Spinal cord (tissue), 10 donors: ENCODE measurements at places on chromosomes 5 and 9. TPM values are rescaled to one million over a fixed set of nuclear protein-coding genes. Genes with fewer than 3 reads are reported as not detected.

FRMD3 gene
- total RNA-seq, result 26.8 TPM

OR1J2 gene
- not detected for total RNA-seq

C9orf50 gene
- total RNA-seq, result not detected

ARL14EPL gene
- total RNA-seq, result not detected

SREK1IP1 gene
- 21.7 TPM for total RNA-seq

RGS14 gene
- 7.5 TPM for total RNA-seq

PAEP gene
- total RNA-seq, result 0.55 TPM

DNAH5 gene
- 1.9 TPM for total RNA-seq

IL4 gene
- total RNA-seq, result not detected

NUTM2F gene
- not detected for total RNA-seq

CDKN2A gene
- 0.40 TPM for total RNA-seq

NPM1 gene
- 1,593 TPM for total RNA-seq

PTGS1 gene
- 3.1 TPM for total RNA-seq

DNA sequence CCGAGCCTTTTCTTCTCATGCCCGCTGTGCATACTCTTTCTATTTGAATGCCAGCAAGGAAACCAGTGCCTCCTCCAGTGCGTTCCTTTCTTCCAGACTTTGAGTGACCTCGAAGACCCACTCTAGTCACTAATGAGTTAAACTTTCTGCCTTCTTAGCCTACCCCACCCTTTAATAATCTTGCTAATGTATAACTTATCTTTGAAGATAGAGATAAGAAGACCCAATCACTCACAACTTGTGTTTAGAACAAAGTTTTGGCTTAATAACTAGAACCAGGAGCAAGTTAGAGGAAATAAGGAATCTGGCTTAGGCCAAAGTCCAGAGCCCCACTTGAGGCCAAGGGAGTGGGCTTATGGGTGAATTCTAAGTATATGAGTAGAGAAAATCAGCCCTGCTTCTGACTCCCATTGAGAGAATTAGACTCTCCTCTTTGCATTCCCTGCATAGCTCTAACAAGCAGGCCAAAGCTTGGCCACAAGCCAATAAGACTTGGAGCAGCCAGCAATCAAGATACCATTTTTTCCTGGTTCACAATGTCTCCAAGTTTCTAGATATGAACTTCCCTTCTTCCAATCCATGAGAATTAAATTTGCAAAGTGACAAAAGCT lies 181.5 kb upstream of the PIK3R1 start:
- H3K4me1 ChIP-seq, result peaks cover 3% of the 10 kb centered on the region
- no peak overlapping the region for H3K4me3 ChIP-seq
- H3K27ac ChIP-seq, result no peak overlapping the region
- H3K36me3 ChIP-seq, result no peaks in the 10 kb centered on the region
- no peaks in the 10 kb centered on the region for H3K27me3 ChIP-seq

DNA sequence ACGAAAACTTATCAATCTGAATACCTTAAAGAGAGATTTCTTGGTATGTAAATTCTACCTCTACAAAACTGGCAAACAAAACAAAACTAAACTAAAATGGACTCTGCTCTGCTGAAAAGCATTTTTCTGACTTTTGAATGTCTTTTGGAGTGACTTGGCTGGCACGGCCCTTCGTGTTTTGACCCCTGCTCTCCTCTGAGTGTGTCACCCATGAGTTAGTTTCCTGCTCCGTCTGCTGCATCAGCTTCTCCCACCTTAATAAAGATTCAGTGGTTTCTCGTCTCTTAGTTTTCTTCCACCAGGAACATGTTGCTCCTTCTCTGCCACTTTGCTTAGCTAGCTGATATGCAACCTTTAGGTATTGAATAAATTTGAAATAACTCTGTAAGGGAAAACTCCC lies 1084.0 kb upstream of the CDH18 start:
- no peaks in the 10 kb centered on the region for H3K4me1 ChIP-seq
- no peak overlapping the region for H3K4me3 ChIP-seq
- H3K36me3 ChIP-seq, result no peaks in the 10 kb centered on the region
- H3K27ac ChIP-seq, result no peak overlapping the region
- H3K27me3 ChIP-seq, result no peaks in the 10 kb centered on the region

GRCh38 chr9:87742813-87743428 lies 17.0 kb downstream of the CTSL start:
- no peaks in the 10 kb centered on the region for H3K4me1 ChIP-seq
- H3K36me3 ChIP-seq, result no peaks in the 10 kb centered on the region
- H3K4me3 ChIP-seq, result no peak overlapping the region
- no peak overlapping the region for H3K27ac ChIP-seq
- H3K27me3 ChIP-seq, result no peaks in the 10 kb centered on the region
- DNase-seq, result no peak

DNA sequence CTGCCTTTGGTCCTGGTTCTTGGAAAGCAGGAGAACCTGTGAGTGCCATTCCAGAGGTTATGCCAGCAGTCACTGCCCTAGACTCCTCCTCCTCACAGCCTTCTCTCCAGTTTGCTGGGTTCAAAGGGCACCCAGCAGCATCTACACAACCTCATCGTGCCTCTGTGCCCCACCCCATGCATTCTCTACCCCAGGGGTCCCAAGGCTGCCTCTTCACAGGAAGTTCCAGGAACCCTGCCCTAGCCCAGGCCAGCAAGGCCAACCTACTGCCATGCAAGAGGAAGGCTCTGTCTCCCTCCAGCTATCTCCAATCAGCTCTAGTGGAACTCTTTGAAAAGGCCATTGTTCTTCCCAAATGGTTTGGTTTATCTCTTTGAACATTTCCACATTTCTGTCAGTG lies 21.2 kb downstream of the ENC1 start:
- no peak overlapping the region for H3K4me3 ChIP-seq
- peaks cover 12% of the 10 kb centered on the region for H3K4me1 ChIP-seq

- no peak for DNase-seq
- peaks cover 4% of the 10 kb centered on the region for H3K4me1 ChIP-seq
- H3K27ac ChIP-seq, result no peak overlapping the region
- H3K36me3 ChIP-seq, result no peaks in the 10 kb centered on the region
Measured at GRCh38 chr5:118557251-118557661, 431.1 kb downstream of the DTWD2 start.

- peaks cover 26% of the 10 kb centered on the region for H3K4me1 ChIP-seq
- no peak for DNase-seq
- peaks cover 52% of the 10 kb centered on the region for H3K36me3 ChIP-seq
- no peak overlapping the region for H3K27ac ChIP-seq
- H3K4me3 ChIP-seq, result no peak overlapping the region
Measured at GRCh38 chr9:128162215-128163026, 2.4 kb downstream of the BBLN start.

DNA sequence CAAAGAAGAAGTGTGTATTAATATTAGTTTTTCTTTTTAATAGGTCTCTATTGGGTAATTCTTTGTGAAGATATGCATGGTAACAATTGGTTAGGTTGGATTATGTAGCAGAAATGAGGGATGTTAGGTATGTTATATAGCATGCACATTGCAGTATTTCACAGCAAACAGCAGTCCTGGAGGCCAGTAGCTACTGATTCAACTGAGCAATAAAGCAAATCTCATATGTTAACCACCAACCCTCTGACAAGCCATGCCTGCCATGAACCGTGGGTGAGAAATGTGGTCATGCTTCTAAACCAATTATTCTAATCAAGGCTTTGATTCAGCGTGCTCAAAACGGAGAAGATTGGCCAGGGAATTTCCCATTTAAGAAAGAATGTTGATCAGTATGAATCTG lies 313.0 kb upstream of the CDH6 start:
- H3K36me3 ChIP-seq, result no peaks in the 10 kb centered on the region
- H3K27me3 ChIP-seq, result no peaks in the 10 kb centered on the region
- no peak overlapping the region for H3K27ac ChIP-seq
- no peak overlapping the region for H3K4me3 ChIP-seq
- no peaks in the 10 kb centered on the region for H3K4me1 ChIP-seq

GRCh38 chr5:1004461-1005248 lies 3.9 kb upstream of the NKD2 start:
- no peak overlapping the region for H3K27ac ChIP-seq
- H3K27me3 ChIP-seq, result peaks cover 31% of the 10 kb centered on the region
- H3K4me1 ChIP-seq, result peaks cover 32% of the 10 kb centered on the region
- no peak for DNase-seq
- no peaks in the 10 kb centered on the region for H3K36me3 ChIP-seq

- no peaks in the 10 kb centered on the region for H3K27me3 ChIP-seq
- peak; percentile 82 for DNase-seq
- no peaks in the 10 kb centered on the region for H3K4me1 ChIP-seq
- no peak overlapping the region for H3K4me3 ChIP-seq
- H3K27ac ChIP-seq, result no peak overlapping the region
Measured at GRCh38 chr9:125910286-125910685, 163.1 kb downstream of the PBX3 start.

DNA sequence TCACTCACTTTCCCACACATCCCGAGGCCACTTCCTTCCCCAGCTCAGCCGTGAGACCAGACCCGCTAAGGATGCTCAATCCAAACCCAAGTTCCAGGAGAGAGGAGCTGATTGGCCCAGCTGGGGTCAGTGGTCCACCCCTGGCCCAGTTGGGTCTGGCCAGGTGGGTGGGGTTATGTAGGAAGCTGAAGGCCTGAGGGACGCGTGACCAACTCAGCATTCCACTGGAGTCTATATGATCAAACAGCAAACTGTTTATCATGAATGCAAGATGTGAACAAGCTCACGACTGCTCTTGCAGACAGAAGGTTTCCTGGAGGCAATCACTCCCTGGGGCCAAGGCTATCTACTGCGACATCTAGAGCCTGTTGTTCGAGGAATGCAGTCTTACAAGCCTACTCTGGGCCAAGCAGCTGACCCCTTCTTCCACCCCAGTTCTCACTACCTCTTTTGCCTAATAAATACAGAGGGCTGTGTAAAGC lies 4.9 kb upstream of the RAPGEF1 start:
- no peak for DNase-seq
- H3K27ac ChIP-seq, result no peak overlapping the region
- no peaks in the 10 kb centered on the region for H3K4me1 ChIP-seq
- H3K4me3 ChIP-seq, result no peak overlapping the region
- H3K36me3 ChIP-seq, result no peaks in the 10 kb centered on the region
- no peaks in the 10 kb centered on the region for H3K27me3 ChIP-seq

DNA sequence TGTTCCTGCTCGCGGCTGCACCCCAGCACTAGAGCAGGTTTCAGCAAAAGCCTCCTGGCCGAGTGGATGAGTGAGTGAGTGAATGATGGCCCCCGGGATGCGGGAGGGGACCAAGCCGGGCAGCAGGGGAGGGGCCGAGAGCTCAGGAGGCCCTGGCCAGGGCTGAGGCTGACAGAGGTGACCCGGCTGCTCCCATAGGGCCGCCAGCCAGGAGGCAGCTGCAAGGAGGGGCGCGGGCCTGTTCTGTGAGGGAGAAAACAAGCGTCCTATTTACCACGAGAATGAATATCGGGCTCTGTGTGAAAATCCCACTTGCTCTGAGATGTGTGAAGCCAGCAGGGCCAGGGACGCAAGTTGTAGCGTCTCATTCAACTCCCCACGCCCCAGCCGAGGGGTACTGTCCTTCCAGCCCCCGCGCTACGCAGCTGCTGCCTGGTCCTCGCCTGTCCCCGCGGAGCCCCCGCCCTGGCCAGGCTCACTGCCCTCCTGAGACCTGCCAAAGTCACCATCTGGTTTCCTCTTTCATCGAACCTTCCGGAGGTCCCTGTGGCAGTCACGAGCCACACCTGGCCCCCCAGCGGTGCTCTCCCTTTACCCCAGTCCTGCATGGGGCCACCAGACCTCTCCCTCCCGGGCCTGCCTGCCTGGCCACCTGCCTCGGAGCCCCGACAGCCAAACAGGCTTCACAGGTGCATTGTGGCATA lies 38.8 kb downstream of the RASGEF1C start:
- H3K4me3 ChIP-seq, result peak overlapping the region; percentile 18
- no peaks in the 10 kb centered on the region for H3K27me3 ChIP-seq
- DNase-seq, result no peak
- H3K27ac ChIP-seq, result peak overlapping the region; percentile 95

DNA sequence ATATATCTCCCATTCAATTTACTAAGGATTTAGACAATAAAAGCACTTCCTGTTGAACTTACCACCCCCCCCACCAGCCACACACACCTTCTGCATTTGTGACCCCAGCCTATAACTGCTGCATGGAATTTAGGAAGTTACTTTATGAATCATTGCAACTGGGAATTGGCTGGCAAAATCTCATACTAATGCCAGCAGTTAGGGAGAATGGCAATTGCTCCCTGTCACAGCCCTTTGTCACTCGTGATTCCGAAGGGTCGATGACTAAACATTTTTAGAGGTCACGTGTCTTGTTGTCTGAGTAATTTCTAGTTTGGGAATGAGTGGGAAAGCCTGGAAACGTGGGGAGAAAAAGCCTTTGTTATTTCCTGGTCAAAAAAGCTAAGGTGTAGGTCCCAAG lies 46.6 kb upstream of the PCA3 start:
- no peak overlapping the region for H3K4me3 ChIP-seq
- no peak overlapping the region for H3K27ac ChIP-seq
- H3K36me3 ChIP-seq, result no peaks in the 10 kb centered on the region
- no peaks in the 10 kb centered on the region for H3K4me1 ChIP-seq
- no peaks in the 10 kb centered on the region for H3K27me3 ChIP-seq
- DNase-seq, result no peak

GRCh38 chr5:172898218-172898842 lies 60.9 kb upstream of the RPL26L1 start:
- no peaks in the 10 kb centered on the region for H3K27me3 ChIP-seq
- no peak for DNase-seq
- H3K4me3 ChIP-seq, result no peak overlapping the region
- H3K4me1 ChIP-seq, result peaks cover 45% of the 10 kb centered on the region
- peaks cover 62% of the 10 kb centered on the region for H3K36me3 ChIP-seq

GRCh38 chr9:33638391-33638915 lies 114.4 kb downstream of the ANKRD18B start:
- H3K27me3 ChIP-seq, result no peaks in the 10 kb centered on the region
- no peak overlapping the region for H3K4me3 ChIP-seq
- no peaks in the 10 kb centered on the region for H3K4me1 ChIP-seq
- H3K36me3 ChIP-seq, result no peaks in the 10 kb centered on the region
- H3K27ac ChIP-seq, result no peak overlapping the region

DNA sequence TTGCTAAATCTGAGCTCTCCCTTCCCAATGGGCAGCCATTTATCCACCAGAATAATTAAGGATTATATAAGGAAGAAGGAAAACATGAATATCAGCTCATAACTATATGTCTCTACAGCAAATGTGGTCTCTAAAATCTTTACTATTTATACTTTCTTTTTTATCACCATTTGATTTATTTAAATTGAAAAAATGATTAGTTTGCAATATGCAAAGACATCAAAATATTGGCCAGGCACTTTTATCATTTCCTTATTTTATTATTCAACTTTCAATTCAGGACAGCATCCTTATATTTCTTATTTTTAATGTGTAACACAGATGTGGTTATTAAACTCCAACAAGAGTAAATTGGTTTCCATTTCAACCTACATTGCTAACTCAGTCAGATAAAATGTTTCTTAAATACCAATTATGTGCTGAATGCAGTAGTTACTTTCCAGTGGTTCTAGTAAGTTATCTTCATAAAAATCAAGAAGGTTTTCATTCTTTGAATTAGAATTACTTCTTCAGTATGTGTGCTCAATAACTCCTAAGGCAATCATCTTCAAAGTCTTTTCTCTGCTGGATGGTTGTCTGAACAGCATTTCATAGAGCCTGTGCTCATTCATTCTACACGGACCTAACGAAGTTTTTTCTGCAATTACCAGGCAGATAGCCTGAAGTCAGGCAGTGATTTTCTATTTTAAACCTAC lies 1148.0 kb downstream of the CDH12 start:
- H3K36me3 ChIP-seq, result no peaks in the 10 kb centered on the region
- H3K27me3 ChIP-seq, result no peaks in the 10 kb centered on the region
- peak; percentile 53 for DNase-seq

GRCh38 chr5:153998768-153999167 lies 39.9 kb downstream of the FAM114A2 start:
- H3K4me3 ChIP-seq, result no peak overlapping the region
- no peaks in the 10 kb centered on the region for H3K27me3 ChIP-seq
- DNase-seq, result no peak
- H3K36me3 ChIP-seq, result peaks cover 2% of the 10 kb centered on the region
- H3K4me1 ChIP-seq, result no peaks in the 10 kb centered on the region
- no peak overlapping the region for H3K27ac ChIP-seq

GRCh38 chr5:67897431-67897830 lies 318.1 kb upstream of the PIK3R1 start:
- H3K4me3 ChIP-seq, result no peak overlapping the region
- no peak for DNase-seq
- H3K27ac ChIP-seq, result no peak overlapping the region
- H3K36me3 ChIP-seq, result no peaks in the 10 kb centered on the region
- no peaks in the 10 kb centered on the region for H3K27me3 ChIP-seq
